ENCODE measurements at places on chromosomes 3 and 15. TPM values are rescaled to one million over a fixed set of nuclear protein-coding genes. Genes with fewer than 3 reads are reported as not detected.

The SAMMSON gene
- not detected for polyA plus RNA-seq

The GOLGA6D gene
- 0.13 TPM for polyA plus RNA-seq

The GPR27 gene
- polyA plus RNA-seq, result 8.2 TPM

The KLHL6 gene
- 1.0 TPM for polyA plus RNA-seq

The FEZF2 gene
- not detected for polyA plus RNA-seq

- no peak for DNase-seq
Observed at GRCh38 chr3:133413161-133414020, 13.5 kb downstream of the BFSP2 start.

- no peak for DNase-seq
Observed at GRCh38 chr3:163936543-163936942, 1141.8 kb downstream of the SI start.

- no peak for DNase-seq
Observed at GRCh38 chr3:113268311-113268710, 57.0 kb downstream of the BOC start.

DNA sequence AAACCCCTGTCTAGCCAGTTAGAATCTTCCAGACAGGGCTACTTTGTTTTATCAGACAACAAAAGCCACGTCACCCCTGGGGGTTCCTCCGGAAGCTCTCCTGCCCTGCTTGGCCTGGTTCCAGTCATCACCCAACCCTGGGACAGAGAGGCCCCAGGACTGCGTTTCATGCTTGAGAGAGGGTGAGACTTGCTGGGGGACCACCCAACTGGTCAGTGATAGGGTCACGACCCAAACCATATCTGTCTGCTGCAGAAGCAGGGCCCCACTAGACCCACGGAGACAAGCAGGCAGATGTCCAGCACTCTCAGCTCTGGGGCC lies 1.2 kb downstream of the NT5DC2 start:
- no peak for DNase-seq

DNA sequence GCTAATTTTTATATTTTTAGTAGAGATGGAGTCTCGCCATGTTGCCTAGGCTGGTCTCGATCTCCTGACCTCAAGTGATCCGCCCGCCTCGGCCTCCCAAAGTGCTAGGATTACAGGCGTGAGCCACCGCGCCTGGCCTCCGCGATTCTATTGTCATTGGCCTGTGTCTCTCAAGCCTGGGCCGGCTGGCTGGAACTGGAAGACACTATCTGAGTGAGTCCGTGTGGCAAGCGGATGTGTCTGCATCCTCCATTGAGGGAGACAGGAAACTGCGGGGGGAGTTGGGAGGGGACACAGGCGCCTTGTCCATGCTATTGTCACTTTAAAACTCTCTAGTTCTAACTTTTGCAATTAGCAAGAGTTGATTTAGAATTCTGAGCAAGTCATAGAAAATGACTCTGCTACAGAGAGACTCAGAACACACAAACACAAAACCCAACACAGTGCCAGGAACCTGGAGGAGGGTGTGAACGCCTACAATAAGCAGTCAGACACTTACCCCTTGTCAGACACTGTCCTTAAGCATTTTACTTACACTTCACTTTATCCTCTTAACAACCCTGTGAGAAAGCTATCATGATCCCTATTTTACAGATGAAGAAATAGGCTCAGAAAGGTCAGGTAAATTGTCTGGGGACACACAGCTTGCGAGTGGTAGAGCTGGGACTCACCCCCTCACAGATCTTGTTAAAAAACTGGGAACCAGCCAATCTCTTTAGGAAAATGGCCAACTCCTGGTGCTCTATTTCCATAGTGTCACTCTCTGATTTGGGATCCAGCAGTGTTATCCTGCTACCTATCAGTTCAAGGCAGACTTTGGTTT lies 38.7 kb downstream of the ANP32A start:
- DNase-seq, result no peak
